Heart right ventricle (tissue), 16 donors: ENCODE measurements at places on chromosomes 11 and 22. TPM values are rescaled to one million over a fixed set of nuclear protein-coding genes. Genes with fewer than 3 reads are reported as not detected.

SWAP70 gene
- 7.8 TPM for polyA plus RNA-seq

PRRG4 gene
- 0.80 TPM for polyA plus RNA-seq

NR1H3 gene
- 49.2 TPM for polyA plus RNA-seq

DSCAML1 gene
- polyA plus RNA-seq = 0.88 TPM

PTPRCAP gene
- polyA plus RNA-seq = 1.7 TPM

IL17REL gene
- not detected for polyA plus RNA-seq

HTR3A gene
- not detected for polyA plus RNA-seq

NDUFA6 gene
- 479 TPM for polyA plus RNA-seq

SMTNL1 gene
- not detected for polyA plus RNA-seq

ENTHD1 gene
- not detected for polyA plus RNA-seq
